ENCODE measurements at places on chromosomes 3 and 15.

DNA sequence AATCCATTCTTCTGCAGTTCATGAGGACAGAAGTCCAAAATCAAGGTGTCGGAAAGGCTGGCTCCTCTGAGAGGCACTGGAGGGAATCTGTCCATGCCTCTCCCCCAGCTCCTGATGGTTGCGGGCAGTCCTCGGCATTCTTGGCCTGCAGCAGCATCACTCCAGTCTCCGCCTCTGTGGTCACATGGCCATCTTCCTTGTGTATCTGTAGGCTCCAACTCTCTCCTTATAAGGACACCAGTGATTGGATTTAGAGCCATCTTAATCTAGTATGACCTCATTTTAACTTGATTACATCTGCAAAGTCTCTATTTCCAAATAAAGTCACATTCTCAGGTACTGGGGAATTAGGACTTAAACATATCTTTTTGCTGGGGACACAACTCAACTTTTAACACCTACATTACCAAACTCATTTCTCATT, 56.0 kb upstream of the FLNB start:
- no peak for DNase-seq

GRCh38 chr3:73685061-73685460, 60.3 kb upstream of the PDZRN3 start:
- no peak for DNase-seq

GRCh38 chr3:185999221-185999620, 61.4 kb upstream of the TRA2B start:
- DNase-seq: no peak

GRCh38 chr15:100595964-100596363, 6.0 kb downstream of the LINS1 start:
- no peak for DNase-seq

GRCh38 chr3:111668326-111668725, 73.2 kb upstream of the ZBED2 start:
- DNase-seq: no peak

DNA sequence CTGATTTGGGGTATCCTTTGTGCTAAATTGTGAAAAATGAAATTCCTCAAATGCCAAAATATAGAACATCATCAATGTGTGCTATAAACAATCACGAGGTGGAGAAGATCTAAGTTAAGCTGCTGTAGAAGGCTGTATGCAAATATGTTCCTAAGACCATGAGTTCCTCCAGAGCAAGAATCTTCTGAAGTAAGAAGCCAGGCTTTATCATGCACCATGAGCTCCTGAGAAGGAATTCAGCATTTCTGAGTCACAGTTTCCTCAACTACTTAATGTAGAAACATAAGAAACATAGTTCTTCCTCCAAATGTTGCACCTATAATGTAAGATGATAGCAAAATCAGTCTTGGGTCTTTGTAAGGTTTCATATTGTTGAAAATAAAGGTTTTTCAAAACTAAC, 241.7 kb upstream of the MDFIC2 start:
- DNase-seq: no peak

DNA sequence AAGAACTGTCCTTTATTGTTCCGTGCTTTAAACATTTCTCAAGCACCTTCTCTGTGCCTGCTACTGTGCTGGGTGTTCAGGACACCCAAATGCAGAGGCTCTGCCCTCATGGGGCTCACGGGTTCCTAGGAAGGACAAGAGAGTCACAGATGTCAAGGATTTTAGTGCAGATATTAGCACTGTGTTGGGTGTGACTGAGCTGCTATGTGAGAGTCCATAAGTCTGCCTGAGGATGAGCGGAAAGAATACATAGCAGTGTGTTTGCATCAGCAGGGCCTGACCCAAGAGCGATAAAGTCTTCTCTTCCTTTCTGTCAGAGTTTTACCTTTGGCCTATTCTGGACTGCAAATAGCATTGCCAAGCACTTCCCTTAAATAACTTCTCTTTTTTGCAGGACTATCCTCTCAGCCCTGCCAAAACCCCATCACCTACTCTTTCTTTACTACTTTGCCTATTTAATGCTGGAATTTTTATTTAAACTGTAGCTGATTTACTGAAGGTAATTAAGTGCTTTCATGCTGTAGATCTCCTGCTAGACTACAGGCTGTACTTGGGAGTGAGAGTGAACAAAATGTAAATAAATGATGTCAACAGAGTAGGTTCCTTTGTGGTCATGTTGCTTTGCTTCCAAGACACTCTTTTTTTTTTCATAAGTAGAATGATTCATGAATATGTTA, 459.4 kb upstream of the TPRG1 start:
- DNase-seq: peak; percentile 76

DNA sequence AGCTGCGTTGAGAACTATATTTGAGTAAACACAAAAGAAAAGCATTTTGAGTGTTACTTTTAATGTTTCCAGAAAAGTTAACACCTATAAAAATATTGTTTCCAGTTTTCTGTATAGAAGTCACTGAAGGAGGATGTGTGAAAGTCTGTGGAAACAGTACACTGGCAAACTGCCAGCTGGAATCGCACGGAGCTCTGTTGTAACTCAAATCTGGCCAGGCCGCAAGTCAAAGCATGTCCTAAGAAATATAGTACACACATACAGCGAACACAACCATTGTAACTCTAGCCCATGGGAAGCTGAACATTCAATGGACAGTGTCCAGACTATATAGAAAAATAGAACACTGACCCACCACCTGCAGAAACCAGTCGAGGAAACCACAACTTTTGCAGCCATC, 657.2 kb downstream of the FHIT start:
- DNase-seq: no peak

DNA sequence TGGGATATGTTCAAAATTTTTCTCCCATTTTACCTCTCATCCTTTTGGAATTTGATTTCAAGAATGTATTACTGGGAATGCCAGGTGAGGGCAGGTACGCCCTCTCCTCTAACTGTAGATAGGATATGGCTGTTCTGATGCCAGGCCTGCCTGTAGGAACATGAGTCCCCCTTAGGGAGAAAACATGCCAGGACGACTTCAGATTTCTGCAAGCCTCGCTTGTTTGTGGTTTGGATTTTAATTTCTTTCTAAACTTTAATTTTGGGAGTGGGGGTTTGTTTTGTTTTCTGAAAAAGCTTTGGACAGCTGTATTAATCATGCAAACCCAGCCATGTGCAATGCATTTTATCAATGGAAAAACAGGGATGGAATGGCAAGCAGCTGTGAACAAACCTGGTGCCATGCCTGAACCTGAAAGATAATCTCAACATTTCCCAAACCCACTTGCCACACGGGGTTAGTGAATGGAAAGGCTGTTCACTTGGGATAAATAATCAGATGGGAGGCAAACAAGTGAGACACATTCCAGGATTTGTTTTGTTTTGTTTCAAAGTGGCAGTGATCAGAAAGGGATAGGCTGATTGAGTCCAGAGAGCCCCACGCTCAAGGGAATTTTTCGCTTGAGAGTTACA, 207.6 kb downstream of the GAP43 start:
- DNase-seq: no peak

GRCh38 chr3:187858041-187858440, 112.8 kb upstream of the BCL6 start:
- DNase-seq: no peak

GRCh38 chr3:58492494-58492905, 604 bp downstream of the KCTD6 start:
- no peak for DNase-seq

DNA sequence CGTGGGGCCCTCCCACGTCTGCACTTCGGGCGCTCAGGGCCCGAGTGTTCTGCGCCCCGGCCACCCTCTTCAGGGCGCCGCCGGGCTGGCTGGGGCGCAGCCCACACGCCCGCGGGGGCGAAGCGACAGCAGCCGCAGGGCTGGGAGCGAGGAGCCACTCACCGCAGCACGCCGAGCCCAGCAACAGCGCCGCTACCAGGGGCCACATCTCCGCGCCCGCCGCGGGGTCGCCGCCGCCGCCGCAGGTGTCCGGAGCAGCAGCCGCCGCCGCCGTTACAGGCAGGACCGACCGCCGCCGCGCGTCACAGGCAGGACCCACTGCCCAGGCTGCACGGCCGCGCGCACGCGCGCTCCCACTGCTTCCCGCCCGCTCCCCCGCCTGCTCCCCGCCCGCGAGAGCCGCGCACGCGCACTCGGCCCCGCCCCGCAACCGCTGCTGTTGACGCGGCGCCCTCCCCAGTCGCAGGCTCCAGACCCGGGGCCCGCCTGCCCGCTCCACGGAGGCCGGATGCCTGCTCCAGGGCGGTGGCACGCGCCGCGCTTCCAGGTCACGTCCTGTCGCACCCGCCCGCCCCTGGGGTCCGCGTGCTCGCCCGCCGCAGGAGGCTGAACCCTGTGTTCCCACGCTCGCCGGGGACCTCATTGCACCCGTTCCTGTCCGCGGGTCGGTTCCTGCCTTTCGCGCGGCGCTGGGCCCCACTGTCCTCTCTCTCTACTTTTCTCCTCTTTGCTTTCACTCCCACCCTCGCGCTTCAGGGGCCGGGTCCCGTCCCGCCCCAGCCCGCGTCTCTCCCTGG, at the start of gene CD47:
CD47 (minus strand) TSS at position 331 of the 797 bp plus-strand sequence; CDS start at position 208, 123 bp downstream.
- DNase-seq: peak; percentile 87

DNA sequence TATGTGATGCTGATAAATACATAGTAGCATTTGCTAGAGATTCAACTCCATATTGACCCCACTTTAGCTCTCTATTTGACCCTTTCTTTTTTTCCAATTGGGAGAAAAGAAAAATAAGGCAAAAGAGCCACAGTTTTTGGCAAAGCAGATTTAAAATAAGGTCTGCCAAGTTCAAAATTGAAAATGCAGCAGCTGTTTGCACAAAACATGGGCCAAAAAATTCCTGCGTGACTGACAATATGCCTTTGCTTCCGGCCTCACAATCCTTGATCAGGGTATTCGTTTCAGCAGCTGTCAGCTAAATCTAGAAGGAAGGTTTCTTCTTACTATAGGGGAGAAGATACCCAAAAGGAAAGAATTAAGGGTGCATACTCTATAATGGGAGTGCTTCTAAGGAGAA, 563.5 kb upstream of the CCDC54 start:
- DNase-seq: no peak

- DNase-seq: no peak
Observed at GRCh38 chr15:51108933-51109550, 14.3 kb upstream of the TNFAIP8L3 start.

DNA sequence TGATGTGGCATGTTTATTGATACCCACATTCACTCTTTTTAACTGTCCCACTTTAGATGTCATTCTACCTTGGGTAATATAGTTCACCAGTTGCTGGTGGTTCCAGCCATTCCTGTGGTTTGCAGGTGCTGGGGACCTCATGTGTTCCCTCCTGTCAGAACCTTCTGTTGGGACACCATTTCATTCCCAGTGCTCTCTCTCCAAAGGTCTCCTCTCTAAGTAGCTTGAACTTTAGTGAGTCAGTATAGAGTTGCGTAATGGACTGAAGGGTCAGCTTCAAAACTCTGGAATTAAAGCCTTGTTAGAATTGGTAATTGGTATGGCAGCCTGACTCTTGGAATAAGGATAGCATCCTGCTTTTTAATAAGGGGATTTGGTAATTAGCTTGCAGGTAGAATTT, 108.5 kb downstream of the PLCL2 start:
- no peak for DNase-seq

GRCh38 chr3:7305561-7305960, 444.6 kb downstream of the GRM7 start:
- DNase-seq: no peak

DNA sequence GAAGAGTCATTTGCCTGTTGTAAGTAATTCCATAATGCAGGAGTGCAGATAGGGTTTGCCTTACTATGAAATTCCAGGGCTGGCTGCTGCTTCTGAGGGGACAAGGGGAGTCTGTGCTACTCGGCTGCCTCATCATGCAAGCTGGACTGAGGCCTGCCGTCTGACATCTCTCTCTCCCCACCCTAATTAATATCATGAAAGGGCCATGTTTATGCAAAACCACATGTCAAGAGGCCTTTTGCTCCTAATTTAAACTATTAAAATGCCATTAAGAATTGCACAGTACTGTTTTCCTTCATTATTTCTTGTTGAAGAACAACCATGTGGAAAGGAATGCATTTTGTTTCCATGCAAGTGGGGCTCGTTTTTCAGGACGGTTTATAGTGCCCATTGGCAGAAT, 26.3 kb downstream of the CHST2 start:
- no peak for DNase-seq

DNA sequence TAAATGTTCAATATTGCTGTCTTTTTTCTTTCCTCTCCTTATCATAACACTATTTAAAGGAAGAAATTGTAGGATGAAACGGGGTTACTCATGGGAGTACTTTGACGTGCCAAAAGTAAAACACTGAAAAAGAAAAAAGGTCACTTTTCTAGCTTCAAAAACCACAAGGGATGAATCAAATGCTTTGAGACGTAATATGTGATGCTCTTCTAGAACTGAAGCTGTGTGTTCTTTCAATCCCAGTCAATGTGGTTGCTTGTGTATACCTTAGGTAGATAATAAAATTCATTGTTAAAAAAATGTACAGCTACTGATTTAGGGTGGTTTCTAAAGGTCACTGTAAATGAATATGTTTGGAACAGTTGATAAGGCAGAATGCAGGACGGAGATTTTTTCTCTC, 538.8 kb upstream of the ZNF717 start:
- no peak for DNase-seq

DNA sequence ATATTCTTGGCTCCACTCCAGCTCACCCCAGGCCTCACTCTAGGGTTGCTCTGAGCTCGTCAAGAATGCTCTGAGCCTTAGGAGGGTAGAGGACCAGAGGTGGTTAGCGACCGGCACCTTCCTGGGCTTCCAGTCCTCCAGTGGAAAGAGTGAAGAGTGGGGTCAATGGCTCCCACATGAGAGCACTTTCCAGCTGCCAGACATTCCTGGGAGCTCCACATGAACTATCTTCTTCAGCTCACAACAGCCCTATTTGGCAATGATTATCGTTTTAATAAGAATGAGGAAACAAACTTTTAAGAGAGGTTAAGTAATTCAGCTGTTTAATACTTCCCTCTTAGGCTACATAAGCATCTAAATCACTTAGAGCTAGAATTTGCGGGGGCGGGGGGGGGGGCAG, 139.3 kb downstream of the STT3B start:
- no peak for DNase-seq

- DNase-seq: no peak
Observed at GRCh38 chr3:50264383-50264963, 4.5 kb upstream of the SEMA3B start.

- no peak for DNase-seq
Observed at GRCh38 chr15:91524534-91524933, 329.0 kb upstream of the SLCO3A1 start.

DNA sequence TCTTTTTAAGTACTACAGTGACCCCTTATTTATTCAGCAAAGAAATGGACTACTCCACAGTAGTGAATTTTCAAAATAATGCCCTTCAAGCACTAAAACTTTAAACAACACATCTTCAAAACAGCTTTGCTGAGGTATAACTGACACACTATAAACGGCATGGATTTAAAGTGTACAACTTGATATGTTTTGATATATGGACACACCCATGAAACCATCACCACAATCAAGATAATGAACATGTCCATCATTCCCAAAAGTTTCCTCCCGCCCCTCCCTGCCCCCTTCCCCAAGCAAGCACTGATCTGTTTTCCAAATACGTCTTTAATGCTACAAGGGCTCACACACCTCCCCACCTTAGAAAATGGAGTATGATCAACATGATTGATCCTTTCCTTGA, 1.6 kb upstream of the FURIN start:
- no peak for DNase-seq

- no peak for DNase-seq
Observed at GRCh38 chr3:136122006-136122405, 74.1 kb downstream of the MSL2 start.

Measured in GDM1 (cell line).